ENCODE measurements at places on chromosomes 7 and 10.

GRCh38 chr10:18179891-18180290 is 39.7 kb downstream of the CACNB2 start:
- no peak for DNase-seq

GRCh38 chr7:44891791-44892190 is 6.5 kb upstream of the PURB start:
- DNase-seq, result no peak

DNA sequence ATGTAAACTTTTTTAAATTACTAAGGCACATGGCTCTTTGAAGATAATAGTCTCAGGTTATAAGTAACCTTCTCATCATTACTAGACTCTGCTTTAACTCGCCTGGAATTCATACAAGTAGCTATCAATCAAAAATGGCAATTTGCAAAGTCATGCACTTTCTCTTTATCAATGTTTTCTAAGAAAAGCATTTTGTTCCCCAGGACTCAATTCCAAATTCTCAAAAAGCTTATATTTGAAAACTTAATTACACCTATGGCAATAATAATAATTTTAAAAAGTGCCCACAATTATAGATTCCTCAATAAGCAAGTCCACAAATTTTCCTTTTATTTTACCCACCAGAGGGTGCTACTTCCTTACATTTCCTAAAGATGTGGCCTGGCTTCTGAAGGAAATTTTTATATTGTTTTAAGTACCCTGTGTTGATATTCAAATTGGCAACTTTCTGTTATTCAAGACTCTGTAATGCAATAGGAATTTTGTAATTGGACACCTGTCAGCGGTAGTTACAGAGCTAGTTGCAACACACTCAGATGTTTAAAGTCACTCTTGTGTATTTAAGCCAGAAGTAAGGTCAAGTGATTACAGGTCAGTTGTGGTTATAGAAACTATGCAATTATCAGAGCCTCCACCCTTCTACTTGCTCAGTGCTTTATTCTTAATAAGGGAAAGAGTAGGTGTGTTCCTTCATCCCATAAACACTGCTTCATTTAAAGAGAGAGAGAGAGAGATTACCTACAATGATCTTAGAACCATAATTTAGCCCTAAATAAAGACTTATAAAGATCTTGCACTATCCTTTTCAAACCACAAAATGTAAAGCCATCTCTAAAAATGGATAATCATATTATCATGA is 47.1 kb upstream of the HYAL4 start:
- DNase-seq, result no peak

DNA sequence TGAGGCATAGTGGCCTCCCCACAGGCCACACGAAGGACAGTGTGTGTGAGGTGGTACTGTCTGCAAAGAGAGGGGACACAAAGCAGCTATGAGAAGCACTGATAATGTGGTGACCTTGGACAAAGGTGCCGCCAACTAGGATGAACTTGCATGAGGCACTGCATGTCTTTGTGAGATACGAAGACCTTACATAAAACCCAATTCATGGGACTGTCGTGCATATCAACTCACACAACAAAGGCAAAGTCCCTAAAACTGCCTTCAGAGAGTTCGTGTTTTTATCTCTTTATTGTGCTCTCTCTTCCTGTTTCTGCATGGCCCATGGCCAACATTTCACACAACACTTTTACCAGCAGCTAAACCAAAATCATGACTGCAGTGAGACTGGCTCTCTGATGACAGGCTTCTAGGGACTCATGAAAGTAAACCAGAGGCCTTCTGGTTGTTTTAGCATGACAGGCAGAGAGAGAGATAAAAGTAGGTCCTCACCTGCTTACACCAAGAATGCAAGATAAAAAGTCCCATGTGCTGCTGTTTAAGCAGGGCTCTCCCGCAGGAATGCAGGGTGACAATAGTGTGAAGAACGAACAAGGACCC is 347.8 kb downstream of the ELMO1 start:
- peak; percentile 5 for DNase-seq

- DNase-seq, result no peak
These were observed 7.1 kb upstream of the TEX36 start for GRCh38 chr10:125689955-125690569.

GRCh38 chr7:29328811-29329210 is 134.2 kb downstream of the CHN2 start:
- DNase-seq, result no peak

- DNase-seq, result no peak
These were observed 33.7 kb downstream of the ZMIZ1 start for GRCh38 chr10:79102498-79102874.

DNA sequence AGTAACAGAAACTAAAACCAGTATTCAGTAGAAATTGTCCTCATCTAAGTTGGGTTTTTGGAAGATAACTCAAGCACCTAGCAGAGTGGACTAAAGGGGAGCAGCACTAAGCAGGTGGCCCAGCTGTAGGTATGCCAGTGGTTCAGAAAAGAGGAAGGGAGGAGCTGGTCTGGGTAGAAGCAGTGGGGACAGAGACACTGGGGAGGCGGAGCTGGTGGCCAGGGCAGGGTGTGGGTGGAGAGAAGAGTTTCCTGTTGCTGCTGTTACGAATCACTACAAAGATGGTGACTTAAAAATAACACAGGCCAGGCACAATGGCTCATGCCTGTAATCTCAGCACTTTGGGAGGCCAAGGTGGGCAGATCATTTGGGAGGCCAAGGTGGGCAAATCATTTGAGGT is 136.2 kb downstream of the WDR11 start:
- no peak for DNase-seq

- DNase-seq, result no peak
These were observed 36.1 kb downstream of the KCTD7 start for GRCh38 chr7:66664590-66665293.

DNA sequence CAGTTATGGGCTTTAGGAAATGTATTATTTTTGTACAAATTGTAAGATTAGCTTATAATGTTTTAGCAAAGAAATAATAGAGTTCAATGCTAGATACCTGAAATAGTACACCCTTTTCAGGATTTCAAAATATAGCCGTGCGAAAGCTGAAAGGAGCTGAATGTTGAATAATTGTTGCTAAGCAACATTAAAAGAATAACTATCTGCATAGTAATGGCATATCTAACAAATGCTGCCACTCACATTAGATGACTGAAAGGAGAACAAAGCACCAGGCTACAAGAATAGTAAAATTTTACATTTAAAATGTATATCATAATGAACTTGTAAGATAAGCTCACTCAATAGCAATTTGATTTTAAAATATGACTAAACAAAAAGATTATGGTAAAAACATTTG is 82.5 kb downstream of the SDHAF3 start:
- DNase-seq, result no peak

GRCh38 chr7:40717242-40717641 is 582.4 kb downstream of the SUGCT start:
- DNase-seq, result no peak
